ENCODE measurements at places on chromosomes 12 and 14.

GRCh38 chr14:65664436-65664835 is 251.9 kb downstream of the FUT8 start:
- no peak for DNase-seq

GRCh38 chr14:100446572-100446971 is 123.4 kb downstream of the SLC25A47 start:
- no peak for DNase-seq

- no peak for DNase-seq
These were observed 15.8 kb downstream of the FAM222A start for GRCh38 chr12:109729371-109729781.

DNA sequence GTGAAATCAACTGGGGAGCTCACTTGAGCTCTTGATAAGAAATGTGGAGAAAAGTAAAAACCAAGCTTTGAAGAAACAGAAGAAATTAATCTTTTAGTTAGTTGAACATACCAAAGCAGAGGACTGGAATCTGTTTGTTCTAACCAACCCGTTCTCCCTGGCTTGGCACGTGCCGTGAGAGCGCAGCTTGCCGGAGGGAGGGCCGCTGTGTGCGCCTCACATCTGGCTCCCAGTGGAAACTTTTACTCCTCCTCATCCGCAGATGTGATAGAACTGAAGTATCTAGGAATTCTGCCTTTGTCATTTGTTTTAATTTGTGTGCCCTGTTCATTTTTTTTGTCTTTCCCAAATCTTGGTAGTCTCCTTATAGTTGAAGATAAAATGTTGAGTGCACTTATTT is 64.9 kb downstream of the DDX51 start:
- no peak for DNase-seq

GRCh38 chr12:3967556-3968160 is 94.5 kb upstream of the PARP11 start:
- no peak for DNase-seq

DNA sequence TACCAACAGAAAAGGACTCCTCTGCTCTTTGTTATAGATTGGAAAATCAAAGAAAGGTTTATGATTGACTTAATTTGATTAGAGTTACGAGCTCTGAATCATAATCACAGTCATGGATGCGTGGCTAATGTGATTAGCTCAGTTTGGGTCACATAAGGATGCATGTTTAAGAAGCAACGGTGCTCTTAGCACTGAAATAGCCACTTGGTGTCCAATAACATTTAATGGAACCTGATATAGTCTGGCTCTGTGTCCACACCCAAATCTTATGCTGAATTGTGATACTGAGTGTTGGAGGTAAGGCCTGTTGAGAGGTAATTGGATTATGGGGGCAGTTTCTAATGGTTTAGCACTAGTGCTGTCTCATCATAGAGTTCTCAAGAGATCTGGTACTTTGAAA is 501.6 kb downstream of the SLC6A15 start:
- DNase-seq = no peak

DNA sequence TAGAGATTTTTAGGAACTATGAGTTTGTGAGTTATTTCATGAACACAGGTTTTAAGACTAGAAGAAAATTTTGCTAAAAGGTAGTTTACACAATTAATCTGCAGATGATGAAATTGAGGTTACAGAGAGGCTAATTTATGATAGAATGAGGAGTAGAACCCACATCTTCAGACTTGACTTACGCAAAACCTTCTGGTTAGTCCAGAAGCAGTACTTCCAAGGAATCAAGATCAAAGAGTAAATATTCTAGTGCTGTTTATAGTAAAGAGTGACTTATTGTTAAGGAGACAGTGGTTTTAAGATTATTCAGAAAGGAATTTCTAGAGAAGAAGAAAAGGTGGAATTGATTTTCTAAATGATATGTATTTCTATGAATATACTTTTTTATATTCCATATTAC is 10.6 kb upstream of the KITLG start:
- DNase-seq = no peak

DNA sequence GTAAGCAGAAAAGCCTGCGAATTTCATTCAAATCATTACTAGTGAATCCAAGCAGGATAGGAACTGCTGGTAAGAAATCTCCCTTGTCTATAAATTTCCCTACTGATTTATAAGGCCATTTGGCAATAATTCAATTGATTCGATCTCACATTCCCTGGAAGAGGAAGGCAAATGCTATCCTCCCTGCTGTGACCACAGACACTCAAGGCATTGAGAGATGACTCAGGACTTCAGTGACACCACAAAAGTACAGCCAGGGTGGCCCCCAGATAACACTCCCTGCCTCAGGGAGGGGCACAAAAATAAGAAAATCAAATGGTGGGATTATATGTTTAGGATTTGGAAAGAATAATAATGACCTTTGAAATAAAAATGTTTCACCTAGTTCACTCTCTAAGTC is 162.7 kb downstream of the GRIP1 start:
- DNase-seq = no peak

GRCh38 chr12:48972213-48972951 is 847 bp upstream of the WNT10B start:
- DNase-seq = no peak

DNA sequence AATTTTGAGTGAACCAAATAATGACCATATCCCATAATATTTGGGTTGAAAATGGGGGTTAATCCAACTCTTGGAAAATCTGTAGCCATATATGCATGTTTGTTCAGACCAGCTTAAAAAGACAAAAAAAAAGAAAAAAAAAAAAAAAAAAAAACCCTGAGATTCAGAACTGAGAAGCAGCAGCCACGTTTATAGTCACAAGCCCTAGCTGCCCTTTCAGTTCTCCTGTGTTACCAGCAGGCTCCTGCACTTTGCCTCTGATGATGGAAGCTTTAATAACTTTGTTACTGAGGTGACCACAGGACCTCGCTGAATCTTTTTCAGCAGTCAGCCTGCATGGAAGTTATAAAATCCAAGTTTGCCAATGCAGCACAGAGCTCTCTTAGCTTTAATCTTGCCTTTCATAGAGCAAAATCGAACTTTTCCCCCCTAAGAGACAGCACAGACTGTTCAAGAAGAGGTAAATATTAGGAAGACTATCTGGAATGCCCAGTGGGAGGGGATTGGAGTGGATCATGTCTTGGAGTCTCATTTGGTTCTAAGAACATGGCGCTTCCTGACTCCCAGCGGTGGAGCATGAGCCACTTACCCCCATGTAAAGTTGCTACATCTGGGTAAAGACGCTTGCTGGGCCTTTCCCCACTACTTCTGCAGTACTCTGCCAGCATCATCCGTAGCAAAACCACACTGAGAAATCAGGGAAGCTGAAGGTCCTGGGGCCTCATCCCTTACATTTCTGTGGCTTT is 20.6 kb downstream of the GNG2 start:
- DNase-seq = no peak

DNA sequence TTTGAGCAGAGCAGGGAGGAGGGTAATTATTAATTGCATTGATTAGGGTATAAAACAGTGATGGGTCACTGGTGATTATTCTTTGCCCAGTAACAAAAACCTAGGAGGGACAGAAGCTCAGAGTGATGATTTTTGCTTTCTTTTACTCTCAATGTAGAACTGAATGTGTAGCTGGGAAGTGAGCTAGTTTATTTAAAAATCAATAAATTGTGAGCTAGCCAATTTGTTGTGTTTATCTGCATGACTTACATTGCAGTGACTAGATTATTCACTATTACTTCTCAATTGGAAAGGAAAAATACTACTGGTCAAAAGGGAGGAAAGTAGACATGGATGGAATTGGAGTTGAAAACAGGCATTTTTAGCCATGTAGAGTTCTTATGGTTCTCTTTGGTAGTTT is 107.1 kb downstream of the PLXNC1 start:
- no peak for DNase-seq

- DNase-seq = no peak
These were observed 803.7 kb downstream of the DIO2 start for GRCh38 chr14:79407572-79407971.

Data from stimulated activated naive CD4-positive, alpha-beta T cell (primary cell).